NCI-H69 (cell line): ENCODE measurements at places on chromosomes 6 and 20.

- peak; percentile 50 for DNase-seq
Measured at GRCh38 chr6:52760105-52760765, 3.0 kb downstream of the GSTA2 start.

GRCh38 chr6:169046021-169046420, 207.6 kb downstream of the THBS2 start:
- DNase-seq, result no peak

- peak; percentile 92 for DNase-seq
Measured at GRCh38 chr20:10619427-10619826, 54.4 kb downstream of the JAG1 start.

GRCh38 chr6:1821164-1821512, 211.4 kb downstream of the FOXC1 start:
- no peak for DNase-seq

DNA sequence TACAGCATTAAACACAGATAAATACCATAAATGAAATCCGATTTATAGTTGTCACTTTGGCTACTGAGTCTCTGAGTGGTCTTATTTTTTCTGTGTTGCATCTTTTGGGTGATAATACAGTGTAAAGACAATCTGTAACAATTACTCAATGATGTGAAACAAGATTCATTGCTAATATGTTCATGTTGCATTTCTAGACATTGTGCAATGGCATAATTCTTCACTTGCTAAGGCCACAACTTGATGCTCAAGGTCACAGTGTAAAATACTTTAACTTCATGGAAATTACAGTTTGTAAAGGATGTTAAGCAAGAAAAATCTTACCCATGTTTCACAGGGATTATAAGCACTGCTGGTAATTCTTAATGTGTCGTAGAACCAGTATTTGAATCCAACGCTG, 74.9 kb upstream of the SMLR1 start:
- DNase-seq, result no peak

- DNase-seq, result no peak
Measured at GRCh38 chr20:38300438-38300837, 3.5 kb upstream of the BPI start.

DNA sequence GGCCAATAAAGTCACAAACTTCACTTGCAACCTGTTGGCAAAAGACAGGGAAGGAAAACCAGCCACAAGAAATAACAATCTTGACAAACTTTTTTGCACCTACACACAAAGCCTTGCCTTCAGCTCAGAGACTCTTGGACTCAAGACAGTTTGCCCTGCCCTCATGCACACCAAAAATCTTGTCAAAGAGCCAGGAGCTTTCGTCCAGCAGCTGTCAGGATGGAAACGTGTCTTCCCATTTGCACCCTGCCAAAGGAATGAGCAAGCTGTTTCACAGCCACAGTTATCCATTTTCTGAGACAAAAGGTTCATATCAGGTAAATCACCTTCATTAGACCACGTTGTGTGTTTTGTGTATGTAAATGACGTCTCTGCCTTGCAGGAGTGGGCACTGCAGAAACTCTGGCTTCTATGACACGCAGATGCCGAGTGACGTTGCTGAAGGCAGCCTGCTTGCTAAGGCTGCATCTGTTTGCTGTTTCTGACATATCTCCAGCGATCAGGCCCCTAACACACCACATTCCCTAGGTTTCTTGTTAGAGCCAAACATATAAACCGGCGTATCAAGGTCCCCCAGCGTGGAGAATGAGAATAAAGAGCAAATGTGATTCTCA, 193.4 kb downstream of the SYNDIG1 start:
- peak; percentile 47 for DNase-seq

GRCh38 chr6:131387562-131388447, 185.2 kb upstream of the ARG1 start:
- DNase-seq, result peak; percentile 58

- no peak for DNase-seq
Measured at GRCh38 chr20:63525971-63526370, 5.4 kb downstream of the PPDPF start.

GRCh38 chr6:38572186-38572813, 67.4 kb downstream of the BTBD9 start:
- DNase-seq, result no peak

GRCh38 chr6:18245642-18246041, 18.7 kb downstream of the DEK start:
- DNase-seq, result no peak

DNA sequence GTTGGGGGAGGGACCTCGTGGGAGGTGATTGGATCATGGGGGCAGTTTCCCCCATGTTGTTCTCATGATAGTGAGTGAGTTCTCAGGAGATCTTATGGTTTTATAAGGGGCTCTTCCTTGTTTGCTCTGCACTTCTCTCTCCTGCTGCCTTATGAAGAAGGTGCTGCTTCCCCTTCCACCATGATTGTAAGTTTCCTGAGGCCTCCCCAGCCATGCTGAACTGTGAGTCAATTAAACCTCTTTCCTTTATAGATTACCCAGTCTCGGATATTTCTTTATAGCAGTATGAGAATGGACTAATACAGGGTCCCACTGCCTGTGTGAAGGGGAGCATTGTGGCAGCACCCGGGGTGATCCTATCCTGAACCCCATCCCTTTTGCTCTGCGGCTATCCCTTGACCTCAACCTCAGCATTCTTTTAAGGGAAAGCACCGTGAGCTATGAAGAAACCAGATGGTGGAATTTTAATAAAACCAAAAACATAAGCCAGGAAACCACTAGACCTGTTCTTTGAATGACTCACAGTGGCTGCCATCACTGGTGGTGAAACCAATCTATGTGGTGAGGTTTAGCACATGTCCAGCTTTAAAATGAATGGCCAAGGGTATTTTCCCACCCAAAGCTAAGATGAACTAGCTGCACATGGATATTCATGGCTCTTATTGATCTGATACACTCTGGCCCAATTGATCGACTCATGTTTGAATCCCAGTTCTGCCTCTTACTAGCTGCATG, 62.2 kb downstream of the ZDHHC14 start:
- no peak for DNase-seq

DNA sequence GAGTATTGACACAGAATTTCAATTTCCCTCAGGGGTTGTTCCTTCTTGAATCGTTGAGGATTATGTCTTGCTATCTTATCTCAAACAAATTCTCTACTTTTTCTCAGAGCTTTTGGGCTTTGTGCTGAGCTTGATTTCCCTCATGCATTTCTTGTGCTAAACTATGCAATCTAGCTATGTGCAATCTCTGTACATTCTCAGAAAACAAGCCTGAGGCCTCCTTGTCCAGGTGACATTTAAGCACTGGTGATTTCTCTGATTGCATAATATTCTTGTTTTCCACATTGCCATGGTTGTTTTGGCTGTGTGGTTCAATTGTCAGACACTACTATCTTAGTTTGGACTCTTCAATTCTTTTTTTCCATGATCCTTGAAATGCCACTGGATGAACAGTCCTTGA, 81.2 kb upstream of the MAN1A1 start:
- DNase-seq, result no peak

DNA sequence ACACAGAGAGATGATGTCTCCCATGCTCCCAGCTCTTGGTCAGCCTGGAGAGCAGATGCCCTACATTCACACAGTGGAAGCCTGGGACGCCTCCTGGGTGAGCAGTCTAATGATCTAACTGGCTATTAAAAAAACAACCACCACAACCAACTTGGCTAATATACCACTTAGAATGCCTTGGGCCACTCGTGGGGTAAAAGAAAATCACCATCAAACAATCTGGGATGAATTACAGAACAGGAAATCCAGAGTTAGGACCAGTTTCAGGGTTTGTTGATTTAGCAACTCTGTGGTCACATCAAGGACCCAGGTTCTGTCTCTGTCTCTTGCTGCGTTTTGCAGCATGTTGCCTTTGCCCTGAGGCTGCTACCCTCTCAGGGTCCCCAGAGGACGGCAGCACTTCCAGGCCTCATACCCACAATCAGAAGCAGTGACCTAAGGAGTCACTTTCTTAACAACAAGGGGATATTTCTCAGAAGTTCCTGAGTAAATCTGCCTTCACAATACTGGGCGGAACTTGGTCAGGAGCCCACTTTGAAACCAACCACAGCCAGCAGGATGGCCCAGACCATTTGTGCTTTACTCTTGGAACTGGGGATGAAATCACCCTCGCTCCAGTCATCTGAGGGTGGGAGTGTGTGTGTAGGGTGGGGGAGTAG, 118.7 kb downstream of the CLIC5 start:
- DNase-seq, result no peak
